ENCODE measurements at places on chromosomes 2 and 18. TPM values are rescaled to one million over a fixed set of nuclear protein-coding genes. Genes with fewer than 3 reads are reported as not detected.

KHK gene
- 3.3 TPM for total RNA-seq

AGXT gene
- 3.4 TPM for total RNA-seq

GALNT13 gene
- total RNA-seq: 0.13 TPM

ALS2 gene
- 14.9 TPM for total RNA-seq

DNA sequence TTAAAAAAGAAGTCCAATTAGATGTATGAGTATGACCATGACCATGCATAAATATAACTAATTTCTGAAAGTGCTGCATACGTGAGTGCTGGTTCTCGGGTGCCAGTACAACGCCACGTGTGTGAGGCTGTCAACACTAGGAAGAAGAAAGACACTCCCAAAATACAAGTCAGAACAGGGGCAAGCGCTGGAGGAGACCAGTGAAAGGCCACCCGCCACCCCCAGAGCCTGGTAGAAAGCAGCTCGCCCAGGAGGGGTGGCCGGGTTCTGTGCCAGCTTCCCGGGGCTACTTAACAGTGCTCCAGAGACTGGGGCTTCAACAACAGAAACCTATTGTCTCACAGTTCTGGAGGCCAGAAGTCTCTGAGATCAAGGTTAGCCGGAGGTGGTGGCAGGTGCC, 147.6 kb downstream of the RTP5 start:
- no peaks in the 10 kb centered on the region for H3K4me1 ChIP-seq
- peak; percentile 34 for DNase-seq
- no peaks in the 10 kb centered on the region for H3K36me3 ChIP-seq
- H3K4me3 ChIP-seq: no peak overlapping the region
- H3K27me3 ChIP-seq: no peaks in the 10 kb centered on the region
- no peak overlapping the region for H3K27ac ChIP-seq

ANKRD30B gene
- total RNA-seq: not detected

- no peak for DNase-seq
- H3K36me3 ChIP-seq: no peaks in the 10 kb centered on the region
- no peaks in the 10 kb centered on the region for H3K27me3 ChIP-seq
These were observed 379.8 kb upstream of the FANCL start for GRCh38 chr2:58620896-58621295.

DNA sequence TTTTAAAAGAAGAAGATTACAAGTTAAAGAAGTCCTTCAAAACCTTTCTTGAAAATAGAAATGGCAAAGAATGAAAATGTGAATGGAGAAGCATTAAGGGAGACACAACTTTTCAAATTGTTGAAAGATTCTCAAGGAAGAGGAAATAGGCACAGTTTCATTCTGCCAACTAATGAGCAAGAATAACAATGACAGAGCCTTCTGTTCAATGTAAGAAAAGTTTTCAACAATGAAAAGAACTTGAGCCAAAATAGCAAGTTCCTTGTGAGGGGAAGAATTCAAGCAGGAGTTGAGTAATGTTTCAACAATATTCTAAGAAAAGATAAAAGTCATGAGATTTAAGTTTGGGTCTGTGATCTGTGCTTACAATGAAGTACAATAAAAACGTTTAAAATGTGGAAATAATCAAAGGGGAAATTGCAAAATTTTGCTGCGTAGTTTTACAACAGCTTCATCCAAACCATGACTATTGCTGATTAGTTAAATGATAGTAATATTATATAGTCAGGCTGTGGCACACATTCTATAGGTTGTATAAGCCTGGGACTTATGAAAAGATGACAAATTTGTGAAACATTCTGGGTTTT, 122.6 kb downstream of the METTL4 start:
- H3K4me3 ChIP-seq: no peak overlapping the region
- DNase-seq: no peak
- H3K27ac ChIP-seq: no peak overlapping the region
- no peaks in the 10 kb centered on the region for H3K36me3 ChIP-seq
- no peaks in the 10 kb centered on the region for H3K27me3 ChIP-seq
- H3K4me1 ChIP-seq: no peaks in the 10 kb centered on the region

GRCh38 chr2:38180754-38181153, 104.8 kb upstream of the CYP1B1 start:
- no peak overlapping the region for H3K4me3 ChIP-seq
- H3K4me1 ChIP-seq: no peaks in the 10 kb centered on the region
- no peaks in the 10 kb centered on the region for H3K36me3 ChIP-seq

CFC1 gene
- total RNA-seq: not detected

CDK5R2 gene
- not detected for total RNA-seq

EFR3B gene
- 4.4 TPM for total RNA-seq

HOXD8 gene
- 13.0 TPM for total RNA-seq

DNA sequence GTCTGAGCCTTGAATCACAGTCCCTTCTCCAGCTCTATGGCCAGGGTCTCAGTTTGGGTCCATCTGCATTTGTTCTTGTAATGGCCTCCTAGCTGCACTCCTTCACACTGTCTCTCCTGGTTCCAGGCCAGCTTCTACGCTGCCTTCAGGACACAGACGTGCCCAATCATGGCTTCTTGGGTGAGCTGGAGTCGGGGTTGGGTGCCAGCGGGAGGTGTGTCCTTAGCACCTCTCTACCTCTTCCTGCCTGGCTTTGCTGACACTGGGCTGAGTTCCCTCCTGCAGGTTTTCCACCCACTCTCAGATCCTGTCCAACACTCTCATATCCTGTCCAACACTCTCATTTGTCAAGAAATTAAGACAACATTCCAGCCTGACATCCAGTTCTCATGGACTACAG, 9.6 kb downstream of the TRPM8 start:
- no peak for DNase-seq
- no peaks in the 10 kb centered on the region for H3K36me3 ChIP-seq
- no peak overlapping the region for H3K27ac ChIP-seq
- no peaks in the 10 kb centered on the region for H3K4me1 ChIP-seq
- no peak overlapping the region for H3K4me3 ChIP-seq
- H3K27me3 ChIP-seq: peaks cover 70% of the 10 kb centered on the region

GRCh38 chr2:172428832-172429210, 1.4 kb downstream of the ITGA6 start:
- no peaks in the 10 kb centered on the region for H3K36me3 ChIP-seq
- no peak for DNase-seq
- H3K27me3 ChIP-seq: no peaks in the 10 kb centered on the region
- H3K4me1 ChIP-seq: peaks cover 12% of the 10 kb centered on the region
- peak overlapping the region; percentile 81 for H3K27ac ChIP-seq

CCDC141 gene
- 20.4 TPM for total RNA-seq

GRCh38 chr2:152223977-152224376, 48.4 kb upstream of the STAM2 start:
- H3K4me3 ChIP-seq: no peak overlapping the region
- H3K27me3 ChIP-seq: no peaks in the 10 kb centered on the region
- H3K27ac ChIP-seq: peak overlapping the region; percentile 31
- DNase-seq: no peak

SPOPL gene
- total RNA-seq: 48.8 TPM

DNA sequence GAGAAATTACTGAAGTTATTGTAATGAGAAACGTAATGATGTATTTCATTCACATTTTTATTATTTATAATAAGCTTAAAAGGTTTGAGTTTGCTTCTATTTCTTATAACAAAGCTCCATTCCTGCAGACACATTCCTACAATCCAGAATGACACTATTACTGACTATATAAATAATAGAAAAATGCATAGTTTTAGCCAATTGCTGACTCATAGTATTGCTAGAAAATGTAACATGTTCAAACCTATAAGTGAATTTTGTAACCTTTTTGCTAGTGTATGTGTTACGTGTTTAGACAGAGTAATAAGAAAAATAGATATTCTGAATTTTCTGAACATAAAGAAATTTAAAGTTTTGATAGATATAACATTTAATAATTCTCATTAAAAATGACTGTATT, 9.3 kb upstream of the VWC2L start:
- no peaks in the 10 kb centered on the region for H3K36me3 ChIP-seq
- no peak overlapping the region for H3K4me3 ChIP-seq
- H3K4me1 ChIP-seq: no peaks in the 10 kb centered on the region
- no peak for DNase-seq
- no peaks in the 10 kb centered on the region for H3K27me3 ChIP-seq

- H3K27ac ChIP-seq: peak overlapping the region; percentile 16
- peaks cover 18% of the 10 kb centered on the region for H3K4me1 ChIP-seq
- peak; percentile 27 for DNase-seq
- no peaks in the 10 kb centered on the region for H3K36me3 ChIP-seq
These were observed 159.1 kb downstream of the SMAD7 start for GRCh38 chr18:48791636-48792105.

- H3K27ac ChIP-seq: peak overlapping the region; percentile 71
- DNase-seq: no peak
- H3K4me1 ChIP-seq: peaks cover 10% of the 10 kb centered on the region
- H3K27me3 ChIP-seq: no peaks in the 10 kb centered on the region
These were observed 12.1 kb upstream of the MAPRE2 start for GRCh38 chr18:35029103-35029502.

DNA sequence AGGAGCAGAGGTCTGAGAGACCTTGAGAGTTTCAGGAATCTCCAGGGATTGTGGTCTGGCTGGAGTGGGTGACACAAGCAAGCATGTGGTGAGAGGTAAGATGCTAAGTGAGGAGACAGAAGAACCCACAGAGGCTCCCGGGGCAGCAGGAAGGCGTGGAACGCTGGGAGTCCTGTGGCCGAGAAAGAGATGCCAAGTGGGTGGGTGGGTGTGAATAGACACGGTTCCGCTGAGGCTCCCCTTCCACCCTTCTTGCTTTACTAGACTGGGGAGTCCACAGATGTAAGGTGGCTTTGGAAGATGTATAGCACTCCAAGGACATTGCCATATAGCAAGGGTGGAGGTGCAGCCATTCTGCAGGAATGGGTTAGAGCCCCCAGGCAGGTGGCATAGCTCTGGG, 4.2 kb downstream of the TEX51 start:
- peaks cover 39% of the 10 kb centered on the region for H3K27me3 ChIP-seq
- no peak overlapping the region for H3K27ac ChIP-seq
- peak; percentile 37 for DNase-seq
- no peak overlapping the region for H3K4me3 ChIP-seq

GRCh38 chr18:48227206-48227605, 182.0 kb downstream of the ZBTB7C start:
- H3K4me3 ChIP-seq: no peak overlapping the region
- no peak for DNase-seq
- H3K36me3 ChIP-seq: no peaks in the 10 kb centered on the region
- H3K27me3 ChIP-seq: no peaks in the 10 kb centered on the region
